G401 (cell line): ENCODE measurements at places on chromosomes 7 and 10.

DNA sequence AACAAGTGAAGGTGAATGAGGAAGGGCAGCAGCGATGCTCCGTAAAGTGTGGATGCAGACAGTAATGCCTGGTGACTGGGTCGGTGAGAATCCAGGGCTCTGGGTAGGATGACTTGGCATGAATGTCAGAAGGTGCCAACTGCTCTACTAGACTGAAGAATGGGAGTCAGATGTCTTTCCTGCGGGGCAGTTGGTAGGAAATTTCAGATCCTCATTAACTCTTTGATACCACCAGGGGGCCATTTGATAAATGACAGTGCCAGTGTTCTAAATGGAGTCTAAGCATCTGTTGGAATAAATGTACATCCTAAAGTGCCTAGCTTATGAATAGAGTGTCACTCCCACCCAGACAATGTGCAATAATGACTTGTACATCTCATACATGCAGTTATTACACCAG is 462.0 kb downstream of the GRM8 start:
- DNase-seq, result no peak

DNA sequence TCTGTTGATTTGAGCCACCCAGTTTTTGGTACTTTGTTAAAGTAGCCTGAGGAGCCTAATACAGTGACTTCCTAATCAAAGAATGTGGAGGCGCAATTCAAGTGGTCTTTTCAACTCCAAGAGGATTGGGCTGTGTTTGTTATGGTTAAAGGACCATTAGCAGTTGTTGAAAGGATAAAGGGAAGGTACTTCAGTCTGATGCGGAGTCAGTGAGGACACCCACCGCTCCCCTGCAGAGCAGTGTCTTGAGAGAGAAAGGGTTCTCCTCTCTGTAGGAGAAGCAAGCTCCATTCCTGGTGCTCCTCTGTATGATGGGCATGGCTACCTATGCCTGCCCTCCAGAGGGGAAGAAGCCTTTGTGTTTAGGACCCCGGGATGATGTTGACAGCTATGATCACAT is 590.6 kb upstream of the C7orf33 start:
- DNase-seq, result no peak

DNA sequence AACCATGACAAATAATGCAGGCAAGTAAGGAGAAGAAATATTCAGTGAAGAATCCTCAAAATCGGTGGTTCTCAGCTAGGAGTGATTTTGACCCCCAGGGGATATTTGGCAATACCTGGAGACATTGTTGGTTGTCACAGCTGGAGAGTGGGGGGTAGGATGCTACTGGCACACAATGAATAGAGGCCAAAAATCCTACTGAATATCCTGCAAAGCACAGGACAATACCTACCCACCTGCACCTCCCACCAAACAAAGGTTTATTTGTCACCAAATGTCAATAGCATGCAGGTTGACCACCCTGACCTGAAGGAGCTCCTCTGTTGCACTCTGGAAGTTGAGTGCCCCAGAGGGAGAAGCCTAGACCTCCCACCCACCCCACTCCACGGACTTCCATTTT is 1028.6 kb downstream of the CNTNAP2 start:
- no peak for DNase-seq

- DNase-seq, result no peak
Measured at GRCh38 chr7:20776214-20776911, 10.3 kb downstream of the SP8 start.

GRCh38 chr7:28882869-28883470 is 75.2 kb downstream of the TRIL start:
- DNase-seq, result no peak

- DNase-seq, result no peak
Measured at GRCh38 chr10:1084011-1084950, 28.1 kb downstream of the WDR37 start.

DNA sequence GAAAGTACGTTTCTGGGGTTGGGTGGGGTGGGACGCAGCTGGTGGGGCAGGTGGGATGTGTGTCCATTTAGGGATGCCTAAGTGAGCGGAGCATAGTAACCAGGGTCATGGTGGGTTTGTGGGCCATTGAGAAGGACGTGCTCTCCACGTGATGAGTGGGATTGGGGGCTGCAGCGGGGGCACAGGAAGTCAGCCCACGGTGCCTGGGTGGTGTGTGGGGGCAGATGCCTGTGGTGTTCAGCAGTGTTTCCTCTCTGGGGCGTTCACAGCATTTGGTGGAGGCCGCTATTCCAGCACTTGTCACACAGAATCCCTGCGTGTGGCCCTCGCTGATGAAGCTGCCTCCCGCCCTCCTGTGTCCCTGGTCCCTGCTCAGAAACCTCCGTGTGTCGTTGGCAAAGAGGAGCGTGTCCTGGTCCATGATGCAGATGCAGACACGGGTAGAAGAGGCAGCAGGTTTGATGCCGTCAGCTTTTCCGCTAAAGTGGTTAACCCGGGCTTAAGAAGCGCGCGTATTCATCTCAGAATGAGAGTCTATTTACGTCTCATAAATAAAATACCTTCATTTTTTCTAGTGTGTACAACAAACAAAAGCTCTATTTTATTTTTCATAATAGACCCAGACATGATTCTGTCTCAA is 274.2 kb downstream of the ADARB2 start:
- no peak for DNase-seq
